CD4-positive, alpha-beta T cell treated with Interleukin-4 for 4 hours (primary cell): ENCODE measurements at places on chromosomes 1 and 21.

- no peak for DNase-seq
Measured at GRCh38 chr1:208122612-208123358, 121.4 kb downstream of the PLXNA2 start.

DNA sequence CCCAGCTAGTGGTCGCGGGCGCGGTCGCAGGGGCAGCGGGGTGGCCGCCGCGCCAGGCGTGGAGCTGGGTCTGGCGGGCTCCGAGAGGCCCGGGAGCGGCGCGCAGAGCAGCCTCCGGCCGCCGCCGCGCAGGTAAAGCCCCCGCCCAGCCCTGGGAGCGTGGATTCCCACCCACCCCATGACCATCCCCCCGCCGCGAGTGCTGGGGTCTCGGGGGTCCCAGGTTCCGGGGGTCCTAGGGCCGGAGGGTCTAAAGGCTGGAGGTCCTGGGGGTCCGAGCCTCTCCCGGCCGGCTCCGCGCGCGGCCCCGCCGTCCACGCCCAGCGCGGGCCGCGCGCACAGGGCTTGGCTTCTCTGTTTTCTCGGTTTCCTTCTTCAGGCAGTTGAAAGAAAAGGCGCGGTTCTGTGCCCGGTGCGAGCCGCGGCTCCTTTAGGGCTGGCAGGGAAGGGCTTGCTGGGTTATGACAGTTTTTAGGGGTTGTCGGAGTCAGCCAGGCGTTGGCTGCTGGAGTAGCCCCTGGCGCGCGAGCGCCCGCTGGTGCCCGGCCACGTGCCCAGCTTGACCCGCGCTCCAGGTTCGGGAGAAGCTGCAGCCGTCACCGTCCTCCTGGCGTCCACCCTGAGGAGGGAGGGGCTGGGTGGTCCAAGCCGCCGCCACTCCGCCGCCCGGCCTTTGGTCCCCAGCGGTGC lies 359 bp downstream of the LRRC3 start:
- peak; percentile 8 for DNase-seq

DNA sequence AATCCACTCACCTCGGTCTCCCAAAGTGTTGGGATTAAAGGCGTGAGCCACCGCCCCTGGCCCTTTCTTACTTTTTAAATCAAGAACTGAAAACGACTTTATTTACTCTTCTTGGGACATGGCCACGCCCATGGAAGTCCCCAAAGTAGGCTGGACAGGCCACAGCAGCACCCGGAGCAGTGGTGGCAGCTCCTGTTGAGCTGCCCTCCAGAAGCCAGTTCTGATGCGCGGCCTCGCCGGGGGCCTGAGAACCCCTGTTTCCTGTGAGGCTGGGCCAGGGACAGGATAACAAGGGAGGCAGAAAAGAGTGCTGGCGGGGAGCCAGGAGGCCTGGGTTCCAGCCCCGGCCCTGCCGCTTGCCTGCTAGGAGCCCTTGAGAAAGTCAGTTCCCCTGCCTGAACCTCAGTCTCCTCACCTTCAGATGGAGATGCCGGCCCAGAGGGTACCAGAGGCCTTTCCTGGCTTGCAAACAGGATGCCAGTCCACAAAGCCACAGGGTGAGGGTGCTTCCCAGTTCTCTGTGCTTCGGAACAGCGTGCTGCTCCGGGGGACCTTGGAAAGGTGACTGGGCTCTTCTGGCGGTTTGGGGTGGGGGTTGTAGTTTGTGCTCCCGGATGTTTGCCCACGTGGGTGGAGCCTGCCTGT lies 59.4 kb downstream of the RUNX3 start:
- no peak for DNase-seq

- DNase-seq: no peak
Measured at GRCh38 chr1:245978915-245979314, 528.2 kb downstream of the SMYD3 start.

DNA sequence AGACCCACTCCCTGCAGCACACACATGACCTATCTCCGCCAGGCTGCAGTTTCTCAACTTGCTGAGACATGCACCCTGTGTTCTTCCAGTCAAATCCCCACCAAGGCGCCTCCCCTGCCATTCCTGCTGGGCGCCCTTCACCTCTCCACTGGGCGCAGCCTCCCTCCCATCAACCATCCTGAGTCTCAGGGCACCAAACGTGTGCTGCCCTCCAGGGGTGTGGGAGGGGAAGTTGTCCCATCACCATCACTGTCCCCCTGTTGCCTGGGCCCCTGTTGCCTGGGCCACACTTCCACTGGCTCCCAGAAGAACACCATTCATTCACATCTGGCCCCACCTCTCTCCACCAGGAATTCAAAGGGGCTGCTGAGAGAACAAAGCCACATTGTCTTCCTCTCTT lies 44.9 kb upstream of the EFHD2 start:
- DNase-seq: peak; percentile 14

GRCh38 chr1:244002721-244003120 lies 48.4 kb upstream of the ZBTB18 start:
- no peak for DNase-seq

DNA sequence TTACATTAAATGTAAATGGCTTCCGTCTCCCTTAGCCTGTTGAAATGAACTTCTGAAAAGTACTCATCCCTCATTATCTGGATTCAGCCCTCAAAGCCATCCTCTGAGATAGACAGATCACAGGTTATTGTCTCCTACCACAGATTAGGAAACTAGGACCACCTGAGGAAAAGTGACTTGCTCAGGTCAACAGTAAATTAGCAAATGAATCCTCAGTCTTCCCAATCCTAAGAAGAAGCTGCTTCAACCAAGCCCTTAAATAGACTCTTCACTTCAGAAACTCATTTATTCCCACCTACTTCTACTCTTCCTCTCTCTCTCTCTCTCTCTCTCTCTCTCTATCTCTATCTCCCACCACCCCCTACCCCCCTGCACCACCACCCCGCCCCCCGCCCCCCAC lies 152.3 kb downstream of the DMRTA2 start:
- no peak for DNase-seq

DNA sequence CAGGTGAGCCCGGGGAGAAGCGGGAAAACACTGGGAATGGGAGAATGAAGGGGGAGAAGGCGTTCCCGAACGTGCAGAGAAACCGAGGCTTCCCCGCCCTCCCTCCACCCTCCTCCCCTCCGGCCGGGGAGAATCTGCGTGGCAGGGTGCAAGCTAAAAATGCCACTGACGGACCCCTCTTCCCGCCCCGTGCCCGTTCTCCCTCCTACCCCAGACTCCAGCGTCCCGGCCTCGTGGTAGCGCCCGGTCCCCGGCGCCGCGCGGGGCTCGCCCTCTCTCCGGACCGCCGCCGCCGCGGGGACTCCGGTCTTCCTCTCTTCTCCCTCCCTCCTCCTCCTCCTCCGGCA lies 81.6 kb upstream of the AK4 start:
- DNase-seq: no peak
